ENCODE measurements at places on chromosomes 4 and X.

DNA sequence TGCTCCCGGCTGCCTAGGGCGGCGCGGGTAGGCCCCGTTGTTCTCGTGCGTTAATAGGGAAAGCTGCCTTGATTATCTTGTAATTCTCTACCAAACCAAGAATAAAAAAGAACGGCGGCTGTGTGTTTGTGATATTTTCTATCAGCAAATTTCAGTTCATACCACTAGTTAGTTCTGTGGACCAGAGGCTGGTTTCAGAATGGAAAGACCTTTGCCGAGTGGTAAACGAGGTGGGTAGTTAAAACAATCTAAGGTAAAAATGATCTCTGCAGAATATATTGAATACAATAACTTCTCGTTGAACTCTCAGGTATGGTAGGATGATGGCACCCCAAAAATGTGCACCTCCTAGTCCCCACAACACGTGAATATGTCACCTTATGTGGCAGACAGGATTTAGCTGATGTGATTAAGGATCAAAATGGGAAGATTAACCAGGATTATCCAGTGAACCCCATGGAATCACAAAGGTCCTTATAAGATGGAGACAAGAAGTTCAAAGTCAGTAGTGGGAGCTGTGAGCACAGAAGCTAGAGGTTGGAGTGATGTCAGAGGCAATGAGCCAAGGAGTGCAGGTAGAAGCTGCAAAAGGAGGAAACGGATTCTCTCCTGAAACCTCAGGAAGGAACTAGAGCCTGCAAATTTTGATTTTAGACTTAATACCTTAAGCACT, 574 bp upstream of the CFAP97 start:
- no peak for DNase-seq

- DNase-seq = no peak
These were observed at the start of gene MEPE for GRCh38 chr4:87832669-87833068. Gene MEPE (plus strand): TSS chr4:87832969. CDS start chr4:87834715, 1,746 bp downstream.

GRCh38 chr4:80532674-80533333, 197.3 kb downstream of the CFAP299 start:
- no peak for DNase-seq

DNA sequence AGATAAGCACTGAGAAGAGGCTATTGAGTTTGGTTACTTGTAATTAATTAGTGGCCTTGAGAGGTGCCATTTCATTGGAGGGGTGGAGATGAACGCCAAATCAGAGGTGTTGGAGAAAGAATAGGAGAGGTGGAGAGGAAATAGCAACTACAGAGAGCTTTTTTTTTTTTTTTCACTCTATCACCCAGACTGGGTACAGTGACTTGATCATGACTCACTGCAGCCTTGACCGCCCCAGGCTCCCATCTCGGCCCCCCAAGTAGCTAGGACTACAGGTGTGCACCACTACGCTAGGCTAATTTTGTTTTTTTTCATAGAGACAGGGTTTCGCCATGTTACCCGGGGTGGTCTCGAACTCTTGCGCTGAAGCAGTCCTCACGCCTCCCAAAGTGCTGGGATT, 5.2 kb downstream of the NHS start:
- DNase-seq = no peak

DNA sequence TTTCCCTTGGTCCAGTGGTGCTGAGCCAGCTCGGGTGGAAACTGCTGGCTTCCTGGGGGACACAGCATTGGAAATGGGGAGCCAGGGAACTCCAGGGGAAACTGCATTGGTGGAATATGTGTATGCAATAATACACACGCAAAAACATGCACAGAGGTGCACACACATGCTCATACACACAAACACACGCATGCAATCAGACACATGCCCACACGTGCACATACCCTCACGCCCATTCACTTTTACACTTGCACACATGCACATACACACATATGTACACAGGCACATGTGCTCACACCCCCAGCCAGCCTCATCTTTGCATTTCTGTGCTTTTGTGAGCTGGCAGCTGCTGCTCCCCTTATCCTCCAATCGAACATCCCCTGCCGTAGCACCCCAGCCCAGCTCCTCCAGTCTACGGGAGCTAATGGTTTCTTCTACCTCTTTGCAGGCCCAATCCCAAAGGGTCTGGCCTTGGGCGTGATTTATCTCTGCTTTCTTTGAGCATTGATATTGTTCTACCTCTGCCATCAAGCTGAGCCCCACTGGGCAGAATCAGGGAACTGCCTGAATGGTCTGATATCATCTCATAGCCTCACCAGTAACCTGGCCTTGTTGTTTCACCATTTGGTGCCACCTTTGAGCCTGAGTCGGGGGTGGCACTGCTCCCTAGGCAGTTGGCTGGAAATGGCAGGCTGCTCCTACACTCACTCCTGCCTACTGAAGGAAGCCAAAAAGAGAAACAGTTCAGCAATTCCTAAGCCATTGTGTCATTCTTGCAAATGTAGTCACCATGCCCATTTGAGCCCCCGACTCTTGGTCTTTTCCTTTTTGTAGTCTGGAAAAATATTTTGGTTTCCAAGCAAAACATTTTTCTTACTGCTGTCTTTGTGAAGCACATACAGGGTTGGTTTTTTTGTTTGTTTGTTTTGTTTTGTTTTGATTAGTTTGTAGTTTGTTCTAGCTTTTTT, 104.4 kb upstream of the MAMLD1 start:
- no peak for DNase-seq

DNA sequence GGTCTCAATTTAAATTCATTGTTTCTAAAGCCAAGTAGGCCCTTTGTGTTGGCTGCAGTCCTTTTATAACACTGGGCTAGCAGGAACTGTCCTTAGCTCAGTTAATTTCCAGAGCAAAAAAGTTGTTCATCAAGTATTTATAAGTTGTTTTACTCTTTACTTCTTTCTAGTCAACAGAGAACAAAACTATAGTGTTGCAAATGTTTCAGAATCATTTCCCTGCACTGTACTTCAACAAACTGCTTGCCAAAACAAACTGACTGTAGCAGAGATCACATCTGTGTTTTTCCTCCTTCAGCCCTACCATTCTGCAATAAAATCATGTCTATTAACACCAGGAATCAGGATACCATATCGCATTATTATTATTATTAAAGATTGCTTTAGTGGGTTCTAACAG, 168.5 kb upstream of the SH3RF1 start:
- no peak for DNase-seq

- DNase-seq = no peak
These were observed 849 bp downstream of the MID1 start for GRCh38 chrX:10619425-10620046.

GRCh38 chrX:150034788-150035187, 96.5 kb upstream of the EOLA2 start:
- DNase-seq = no peak

Measured in NCI-H1105 (cell line).